ENCODE measurements at places on chromosomes 3 and 15.

- no peak for DNase-seq
Measured at GRCh38 chr3:195570344-195570743, 13.4 kb downstream of the APOD start.

GRCh38 chr3:125511420-125512118 lies 8.4 kb downstream of the SNX4 start:
- no peak for DNase-seq

DNA sequence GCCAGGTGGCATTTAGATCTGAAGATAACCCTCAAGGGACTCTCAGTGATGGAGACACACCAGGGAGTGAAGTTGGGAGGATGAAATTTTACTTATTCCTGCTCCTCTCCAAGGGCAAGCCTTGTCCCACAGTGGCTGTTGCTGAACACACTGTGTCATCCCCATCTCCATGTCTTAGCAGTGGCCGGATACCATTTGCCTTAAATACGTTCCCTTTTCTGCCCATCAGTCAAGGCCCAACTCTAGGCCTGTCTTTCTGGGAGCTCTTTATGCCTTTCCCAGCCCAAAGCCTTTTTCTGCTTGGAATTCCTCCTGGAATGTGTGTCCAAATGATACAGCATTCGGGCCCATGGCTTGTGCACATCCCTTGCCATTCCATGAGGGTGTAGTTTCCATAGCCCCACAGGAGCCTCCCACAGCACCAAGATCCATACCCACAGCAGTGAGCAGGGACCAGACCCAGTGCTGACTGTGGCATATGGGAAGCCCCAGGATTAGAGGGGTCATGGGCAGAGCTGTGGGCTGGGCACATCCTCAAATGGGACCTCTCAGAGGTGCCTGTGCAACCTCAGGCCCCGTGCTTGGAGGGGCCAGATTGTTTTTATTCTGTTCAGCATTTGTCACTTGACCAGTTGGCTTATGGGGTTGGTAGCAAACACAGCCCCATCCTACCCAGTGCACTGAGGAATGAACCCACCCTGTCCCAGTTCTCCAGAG lies 63.7 kb upstream of the PRR23C start:
- no peak for DNase-seq

- DNase-seq: no peak
Measured at GRCh38 chr3:65548848-65549625, 489.7 kb downstream of the MAGI1 start.

DNA sequence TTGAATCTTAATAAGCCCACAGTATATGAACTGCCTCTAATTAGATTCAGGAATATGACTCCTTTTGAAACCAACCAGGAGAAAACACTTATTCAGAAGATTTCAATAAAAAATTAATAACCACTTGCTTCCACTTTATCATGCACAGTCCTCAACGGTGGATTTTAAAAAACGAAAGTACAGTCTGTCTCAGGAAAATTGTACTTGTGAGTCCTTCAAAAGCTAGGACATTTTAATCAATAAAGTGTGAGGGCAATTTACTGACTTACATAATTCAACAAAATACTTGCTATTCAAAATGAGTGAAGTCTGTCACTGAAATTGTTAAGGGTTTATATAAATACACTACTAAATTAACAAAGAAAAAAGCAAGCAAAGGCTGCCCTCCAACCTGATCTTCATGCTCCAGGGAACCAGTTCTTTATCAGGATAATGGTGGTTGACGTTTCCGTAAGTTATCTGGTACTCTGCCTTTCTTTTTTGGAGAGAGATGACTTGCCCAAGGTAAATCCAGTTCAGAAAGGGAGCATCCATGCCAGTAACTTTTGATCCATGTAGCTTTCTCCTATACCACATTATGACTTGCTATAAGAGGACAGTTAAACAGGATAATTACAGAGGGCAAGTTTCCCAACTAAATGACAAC lies 17.0 kb downstream of the SUCLG2 start:
- DNase-seq: no peak

- DNase-seq: no peak
Measured at GRCh38 chr3:81726132-81726531, 35.3 kb downstream of the GBE1 start.

- no peak for DNase-seq
Measured at GRCh38 chr3:195081242-195081963, 189.6 kb downstream of the XXYLT1 start.

DNA sequence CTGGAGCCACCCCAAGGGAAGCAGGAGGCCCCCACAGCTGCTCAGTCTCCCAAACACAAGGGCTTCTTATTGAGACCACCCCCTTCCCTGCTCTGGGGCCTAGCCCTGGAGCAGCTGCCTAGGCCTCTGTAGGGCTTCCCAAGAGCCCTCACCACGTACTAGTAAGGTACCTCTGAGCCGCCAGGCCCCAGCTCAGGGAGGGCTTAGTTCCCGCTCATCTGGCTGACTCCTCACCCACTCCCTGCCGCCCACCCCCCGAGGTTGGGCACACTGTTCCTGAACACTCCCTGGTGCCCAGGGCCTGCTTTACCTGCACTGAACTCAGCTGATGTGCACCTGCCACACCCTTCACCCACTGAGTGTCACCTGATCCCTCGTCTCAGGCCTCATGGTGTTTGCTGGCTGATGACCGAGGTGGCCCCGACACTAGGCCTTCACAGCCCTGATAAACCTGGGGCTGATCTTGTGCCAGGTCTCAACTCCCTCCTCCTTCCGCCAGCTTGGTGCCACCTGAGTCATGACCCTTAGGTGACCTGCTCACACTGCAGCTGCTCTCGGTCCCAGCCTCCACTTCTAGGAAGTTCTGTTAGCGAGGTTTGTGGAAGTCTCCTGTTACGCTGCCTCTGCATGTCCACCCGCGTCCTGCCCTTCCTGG lies 18.0 kb upstream of the SPTBN5 start:
- no peak for DNase-seq
